Spleen (tissue), 13 donors: ENCODE measurements at places on chromosomes 16 and 17. TPM values are rescaled to one million over a fixed set of nuclear protein-coding genes. Genes with fewer than 3 reads are reported as not detected.

Gene KRT25
- total RNA-seq: not detected

DNA sequence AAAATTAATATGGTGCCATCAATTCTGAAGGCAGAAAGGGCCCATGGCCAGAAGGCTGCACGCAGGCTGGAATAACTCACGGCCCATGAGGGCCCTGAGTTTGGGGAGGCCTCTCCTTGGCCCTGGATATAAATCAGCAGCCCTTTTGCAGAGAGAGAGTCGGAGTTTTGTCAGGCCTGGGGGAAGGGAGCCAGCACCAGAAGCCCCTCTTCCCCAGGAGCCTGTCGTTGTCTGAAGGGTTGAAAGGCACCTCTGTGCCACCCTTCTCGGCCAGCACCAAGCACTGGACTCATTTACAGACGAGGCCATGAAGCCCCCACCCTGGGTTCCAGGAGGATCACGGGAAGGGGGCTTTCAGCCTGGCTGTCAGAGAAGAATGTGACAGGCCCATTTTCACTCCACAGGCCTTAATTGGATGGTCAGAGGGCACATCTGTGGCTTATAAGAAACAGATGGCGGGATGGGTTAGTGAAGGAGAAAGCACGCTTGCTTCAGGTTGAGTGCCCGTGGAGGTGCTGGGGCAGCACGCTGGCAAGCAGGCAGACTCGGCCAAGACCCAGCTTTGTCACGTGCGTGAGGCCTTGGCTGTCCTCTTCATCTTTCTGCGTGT lies 140.6 kb downstream of the CLEC16A start:
- no peak for DNase-seq

Gene ACSM2A
- total RNA-seq: not detected

DNA sequence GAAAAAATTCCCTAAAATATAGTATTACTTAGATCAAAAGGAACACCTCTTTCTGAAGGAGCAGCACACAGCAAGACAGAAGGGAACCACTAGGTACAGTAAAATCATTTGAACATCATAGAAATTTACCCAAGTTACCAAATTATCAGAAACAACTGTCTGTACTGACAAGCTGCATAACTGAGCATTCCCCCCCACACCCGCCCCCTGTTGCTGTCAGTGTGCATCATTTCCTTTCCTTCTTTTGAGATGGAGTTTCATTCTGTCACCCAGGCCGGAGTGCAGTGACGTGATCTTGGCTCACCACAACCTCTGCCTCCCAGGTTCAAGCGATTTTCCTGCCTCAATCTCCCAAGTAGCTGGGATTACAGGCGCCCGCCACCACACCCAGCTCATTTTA lies 120.7 kb downstream of the TRIM37 start:
- no peak for DNase-seq

Gene C16orf54
- total RNA-seq: 35.3 TPM

Gene WFDC1
- 2.5 TPM for total RNA-seq
